ENCODE measurements at places on chromosomes 1 and 21. TPM values are rescaled to one million over a fixed set of nuclear protein-coding genes. Genes with fewer than 3 reads are reported as not detected.

- DNase-seq, result peak; percentile 46
These were observed 27.9 kb downstream of the RGS5 start for GRCh38 chr1:163174524-163175437.

DNA sequence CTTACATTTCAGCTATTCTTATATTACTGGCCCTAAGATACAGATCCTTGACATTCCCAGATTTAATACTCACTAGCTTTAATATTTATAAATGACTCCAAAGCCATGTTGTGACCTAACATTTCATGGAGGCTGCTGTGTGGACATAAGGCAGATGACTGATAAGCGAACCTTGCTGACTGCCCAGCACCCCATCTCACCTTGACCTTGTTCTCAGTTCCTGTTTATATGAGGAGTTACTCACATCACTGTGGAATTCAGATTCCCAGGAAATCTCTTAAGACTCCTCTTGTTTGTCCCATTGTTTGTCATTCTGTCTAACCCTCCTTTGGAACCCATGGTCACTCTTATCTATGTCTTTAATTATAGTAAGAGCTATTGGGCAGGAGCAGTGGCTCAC is 21.9 kb downstream of the RAB3B start:
- DNase-seq, result no peak

DNA sequence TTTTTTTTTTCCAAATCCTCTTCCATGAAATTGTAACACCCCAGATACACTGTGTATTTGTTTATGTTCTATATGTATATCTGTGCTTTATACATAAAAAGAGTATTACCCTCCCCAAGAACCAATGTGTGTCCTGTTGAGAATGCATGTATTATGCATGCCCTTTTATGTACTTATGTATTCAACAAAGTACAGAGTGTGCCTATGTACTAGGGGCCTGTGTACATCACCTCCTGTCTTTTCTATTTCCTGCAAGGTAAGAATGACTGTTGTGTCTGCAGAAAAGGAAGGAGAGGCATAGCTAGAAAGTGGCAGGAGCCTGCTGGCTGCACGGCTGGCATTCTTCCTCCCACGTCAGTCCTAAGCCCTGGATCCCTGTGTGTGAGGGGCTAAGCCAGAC is 7.0 kb downstream of the TMEM61 start:
- DNase-seq, result no peak

CFAP74 gene
- total RNA-seq, result not detected

GPR161 gene
- total RNA-seq, result 4.0 TPM

- DNase-seq, result peak; percentile 78
These were observed 32.1 kb downstream of the EYA3 start for GRCh38 chr1:28056129-28056925.

- no peak for DNase-seq
These were observed 26.3 kb downstream of the DUSP10 start for GRCh38 chr1:221715321-221716169.

- DNase-seq, result no peak
These were observed 10.5 kb downstream of the KIAA1614 start for GRCh38 chr1:180923021-180923841.

PADI3 gene
- total RNA-seq, result 6.2 TPM

GRCh38 chr1:197683895-197684553 is 91.3 kb downstream of the DENND1B start:
- DNase-seq, result no peak

- no peak for DNase-seq
These were observed 69.0 kb downstream of the HMCN1 start for GRCh38 chr1:185803241-185803640.

DNA sequence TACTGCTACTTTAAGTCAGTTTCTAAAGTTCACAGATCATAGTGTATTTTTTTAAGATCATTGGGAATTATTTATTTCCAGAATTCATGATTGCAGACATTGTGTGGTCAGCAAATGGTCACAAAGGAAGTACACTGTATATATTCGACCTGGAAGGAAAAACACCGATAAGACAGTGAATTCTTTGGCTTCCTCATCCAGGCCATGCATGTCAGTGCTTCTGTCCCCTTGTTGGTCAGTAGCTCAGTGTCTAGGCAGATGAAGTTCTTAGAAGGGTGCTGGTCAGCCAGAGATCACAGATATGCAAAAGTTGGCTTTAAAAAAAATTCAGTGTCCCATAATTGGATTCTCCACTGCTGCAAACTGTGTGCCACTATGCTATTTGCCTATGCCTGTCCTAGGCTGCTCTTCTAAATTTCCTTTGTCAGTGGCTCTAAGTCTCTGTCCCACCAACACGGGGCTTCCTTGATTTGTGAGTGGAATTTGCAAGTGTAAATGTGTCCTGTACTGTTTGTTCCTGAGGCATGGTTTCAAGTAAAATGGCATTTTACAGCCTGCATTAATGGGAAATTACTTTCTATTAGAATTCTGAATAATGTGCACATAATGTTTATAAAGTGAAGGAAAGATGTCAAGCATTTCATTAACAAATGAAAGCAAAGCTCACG is 12.0 kb upstream of the VAMP4 start:
- DNase-seq, result no peak

MATN1 gene
- 2.7 TPM for total RNA-seq

- DNase-seq, result peak; percentile 62
These were observed 724 bp downstream of the DOCK7 start for GRCh38 chr1:62687421-62687902.

- no peak for DNase-seq
These were observed 290.4 kb downstream of the AKT3 start for GRCh38 chr1:243559575-243560162.

DNA sequence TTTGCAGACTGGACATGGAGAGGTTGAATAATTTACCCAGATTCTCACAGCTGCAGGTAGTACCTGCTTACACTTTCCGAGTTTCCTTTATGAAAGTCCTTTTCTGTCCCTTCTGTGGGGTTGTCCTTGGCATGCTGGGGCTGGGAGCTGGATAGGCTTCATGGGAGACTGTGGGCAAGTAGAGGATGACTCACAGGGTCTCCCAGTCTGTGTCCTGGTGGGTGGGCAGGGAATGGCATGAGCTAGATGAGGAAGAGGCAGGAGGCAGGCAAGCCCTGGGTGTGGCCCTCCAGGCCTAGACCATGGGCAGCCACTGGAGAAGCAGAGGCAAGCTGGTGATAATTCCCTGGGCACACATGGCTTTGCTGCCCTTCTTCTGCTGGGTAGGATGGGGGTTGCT is 80.6 kb downstream of the NAV1 start:
- DNase-seq, result no peak

DNA sequence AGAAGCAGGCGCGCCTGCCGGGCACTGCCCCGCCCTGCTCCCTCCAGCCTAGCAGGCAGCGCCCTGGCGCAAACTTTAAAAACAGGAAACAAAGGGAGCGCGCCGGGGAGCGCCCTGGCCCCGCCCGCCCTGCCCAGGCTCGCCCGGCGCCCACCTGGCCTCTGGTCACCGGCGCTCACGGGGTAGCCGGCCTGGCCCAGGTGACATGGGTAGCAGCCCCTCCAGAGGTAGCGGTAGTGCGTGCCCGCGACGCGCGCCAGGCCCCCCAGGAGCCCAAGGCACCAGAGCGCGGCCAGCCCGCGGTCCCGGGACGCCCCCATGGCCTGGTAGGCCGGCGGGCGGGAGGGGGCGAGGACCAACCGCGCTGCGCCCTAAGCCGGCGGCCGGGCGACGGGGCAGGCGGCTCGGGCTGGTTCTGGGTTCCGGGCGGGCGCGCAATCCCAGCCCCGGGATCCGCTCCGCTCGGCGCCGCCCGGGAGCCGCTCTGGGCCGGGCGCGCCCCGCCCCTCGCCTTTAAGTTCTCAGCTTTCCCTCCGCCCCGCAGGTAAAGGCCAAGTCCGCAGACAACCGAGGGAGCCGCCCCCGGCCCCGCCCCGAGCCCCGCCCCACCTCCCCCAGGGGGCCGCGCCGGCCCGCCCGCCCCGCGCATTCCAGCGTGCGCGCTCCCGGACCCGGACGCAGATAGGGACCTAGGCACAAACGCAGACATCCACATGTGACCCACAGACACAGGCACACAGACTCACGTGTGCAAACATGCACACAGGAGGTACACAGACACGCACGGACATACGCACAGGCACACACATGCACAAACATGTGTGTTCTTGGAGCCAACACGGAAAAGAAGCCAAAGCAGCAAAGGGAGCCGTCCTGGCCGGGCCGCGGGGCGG is 76.7 kb downstream of the ARHGEF16 start:
- DNase-seq, result peak; percentile 62

IL20 gene
- total RNA-seq, result not detected

- DNase-seq, result no peak
These were observed 28.0 kb upstream of the RERE start for GRCh38 chr1:8845104-8846097.

AMY1A gene
- not detected for total RNA-seq

DNA sequence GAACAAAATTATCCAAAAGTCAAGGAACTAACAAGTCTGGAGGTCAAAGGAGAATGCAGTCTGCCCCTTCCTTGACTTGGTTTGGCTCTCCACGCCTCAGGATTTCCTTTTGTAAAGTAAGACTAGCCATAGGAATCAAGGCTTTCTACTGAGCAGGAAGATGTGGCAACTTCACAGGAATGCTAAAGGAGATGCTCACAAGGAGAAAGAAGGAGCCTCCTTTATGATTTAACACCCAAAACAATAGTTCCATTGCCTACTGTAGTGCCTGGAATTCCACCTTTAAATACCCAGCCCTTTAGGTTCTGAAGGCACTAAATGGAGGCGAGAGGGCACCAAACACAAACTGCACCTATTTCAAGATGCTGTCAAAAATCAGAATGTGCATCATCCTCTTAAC is 176.3 kb upstream of the NFIA start:
- no peak for DNase-seq

DNA sequence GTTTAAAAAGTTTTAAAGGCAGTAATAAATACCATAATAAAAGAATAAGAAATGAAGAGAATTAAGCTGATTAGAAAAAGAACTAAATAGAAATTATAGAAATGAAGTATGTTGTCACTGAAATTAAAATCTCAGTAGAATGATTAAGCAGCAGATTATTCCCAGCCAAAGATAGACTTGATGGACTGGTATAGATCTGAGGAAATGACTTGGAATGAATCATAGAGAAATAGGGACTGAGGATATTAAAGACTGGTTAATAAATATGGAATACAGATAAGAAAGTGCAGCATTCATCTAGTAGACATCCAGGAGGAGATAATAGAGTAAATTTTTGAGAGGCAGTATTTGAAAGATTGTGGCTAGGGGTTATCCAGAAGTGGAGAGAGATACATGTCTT is 28.7 kb downstream of the MARK1 start:
- no peak for DNase-seq

- no peak for DNase-seq
These were observed 102.0 kb downstream of the LHX9 start for GRCh38 chr1:198019126-198019525.

LYST gene
- 11.0 TPM for total RNA-seq

DNA sequence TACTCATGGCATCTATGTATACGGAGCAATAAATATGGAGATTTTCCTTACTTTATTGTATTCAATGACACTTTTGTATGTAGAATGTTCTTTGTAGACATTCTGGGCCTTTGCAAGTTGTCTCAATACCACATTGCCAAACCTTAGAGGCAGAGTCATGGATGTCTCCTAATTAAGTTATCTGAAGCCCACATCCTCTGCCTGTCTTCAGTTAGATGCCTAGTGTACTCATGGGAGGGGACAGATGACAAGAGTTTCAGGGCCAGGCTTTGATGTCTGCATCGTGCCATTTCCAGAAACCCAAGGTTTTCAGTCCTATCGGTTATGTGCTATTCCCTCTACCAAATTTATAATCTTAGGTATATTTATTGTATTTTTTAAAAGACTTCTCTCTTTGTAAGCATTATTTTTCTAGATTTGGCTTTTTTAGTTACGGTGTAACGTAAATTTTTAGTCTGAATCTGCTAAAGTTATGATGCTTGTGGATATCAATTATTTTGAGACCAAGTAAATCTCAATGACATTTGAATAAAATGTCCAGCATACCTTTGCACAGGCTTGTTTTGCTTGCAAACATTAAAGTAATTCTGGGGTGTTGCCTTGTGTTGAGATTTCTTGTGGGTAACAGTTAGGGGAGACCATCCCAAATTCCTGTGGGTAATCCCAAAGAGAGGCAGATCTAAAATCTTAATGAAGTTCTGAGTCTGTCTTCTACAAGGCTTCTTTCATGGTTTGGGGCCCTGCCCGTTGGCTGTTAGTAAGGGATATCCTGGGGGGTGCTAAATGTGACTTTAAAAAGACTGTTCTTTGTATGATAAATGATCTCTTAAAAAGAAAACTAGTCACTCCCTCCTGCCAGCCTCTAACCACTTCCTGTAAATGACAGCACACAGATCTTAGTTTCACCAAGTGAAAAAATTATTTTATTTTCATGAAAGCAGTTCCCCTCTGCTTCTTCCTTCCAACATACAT is 8.0 kb upstream of the MACF1 start:
- peak; percentile 94 for DNase-seq

TMEM39B gene
- total RNA-seq, result 17.5 TPM

DNA sequence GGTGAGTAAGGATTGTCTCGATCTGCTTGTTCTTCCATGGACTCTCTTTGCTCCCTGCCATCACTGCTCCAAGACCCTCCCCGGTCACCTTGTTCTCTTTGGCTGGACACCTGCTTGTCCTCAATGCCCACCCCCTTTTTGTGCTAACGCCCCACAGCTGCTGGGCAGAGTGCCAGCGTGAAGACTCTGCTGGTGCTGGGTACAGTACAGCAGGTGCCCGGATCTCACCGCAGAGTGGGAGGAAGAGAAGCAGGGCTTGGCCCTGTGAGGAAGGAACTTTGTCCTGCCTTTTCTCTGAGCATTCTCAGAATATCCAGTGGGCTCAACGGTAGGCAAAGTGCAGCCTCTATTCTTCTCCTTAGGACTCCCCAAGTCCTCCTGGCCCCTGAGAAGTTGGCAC is 90.1 kb downstream of the PLXNA2 start:
- DNase-seq, result no peak

CCDC181 gene
- 0.54 TPM for total RNA-seq

GRCh38 chr1:18542351-18542750 is 61.6 kb downstream of the KLHDC7A start:
- DNase-seq, result no peak

DNA sequence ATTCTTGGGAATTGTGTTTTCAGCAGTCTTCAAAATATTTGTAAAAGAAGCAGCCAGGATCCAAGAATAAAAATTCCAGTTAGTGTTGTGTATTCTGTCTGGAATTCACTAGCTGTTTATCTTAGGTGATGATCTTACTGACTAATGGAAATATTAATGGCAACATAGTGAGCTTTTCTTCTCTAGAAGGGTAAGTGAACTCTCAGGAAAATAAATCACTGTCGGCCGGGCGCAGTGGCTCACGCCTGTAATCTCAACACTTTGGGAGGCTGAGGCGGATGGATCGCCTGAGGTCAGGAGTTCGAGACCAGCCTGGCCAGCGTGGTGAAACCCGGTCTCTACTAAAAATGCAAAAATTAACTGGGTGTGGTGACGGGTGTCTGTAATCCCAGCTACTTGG is 87.4 kb upstream of the KIF1B start:
- no peak for DNase-seq

HSD3B2 gene
- not detected for total RNA-seq

- DNase-seq, result no peak
These were observed 56.7 kb downstream of the SRSF11 start for GRCh38 chr1:70277875-70278274.

- no peak for DNase-seq
These were observed 24.7 kb upstream of the IL10 start for GRCh38 chr1:206796981-206797402.

OLFML3 gene
- 3.2 TPM for total RNA-seq

GRCh38 chr1:30242722-30243457 is 480.5 kb downstream of the MATN1 start:
- no peak for DNase-seq

TGFB2 gene
- under 0.01 TPM for total RNA-seq

Data from hematopoietic multipotent progenitor cell (in vitro differentiated cells).